Uterus (tissue), 4 donors: ENCODE measurements at places on chromosomes 1 and 21. TPM values are rescaled to one million over a fixed set of nuclear protein-coding genes. Genes with fewer than 3 reads are reported as not detected.

DNA sequence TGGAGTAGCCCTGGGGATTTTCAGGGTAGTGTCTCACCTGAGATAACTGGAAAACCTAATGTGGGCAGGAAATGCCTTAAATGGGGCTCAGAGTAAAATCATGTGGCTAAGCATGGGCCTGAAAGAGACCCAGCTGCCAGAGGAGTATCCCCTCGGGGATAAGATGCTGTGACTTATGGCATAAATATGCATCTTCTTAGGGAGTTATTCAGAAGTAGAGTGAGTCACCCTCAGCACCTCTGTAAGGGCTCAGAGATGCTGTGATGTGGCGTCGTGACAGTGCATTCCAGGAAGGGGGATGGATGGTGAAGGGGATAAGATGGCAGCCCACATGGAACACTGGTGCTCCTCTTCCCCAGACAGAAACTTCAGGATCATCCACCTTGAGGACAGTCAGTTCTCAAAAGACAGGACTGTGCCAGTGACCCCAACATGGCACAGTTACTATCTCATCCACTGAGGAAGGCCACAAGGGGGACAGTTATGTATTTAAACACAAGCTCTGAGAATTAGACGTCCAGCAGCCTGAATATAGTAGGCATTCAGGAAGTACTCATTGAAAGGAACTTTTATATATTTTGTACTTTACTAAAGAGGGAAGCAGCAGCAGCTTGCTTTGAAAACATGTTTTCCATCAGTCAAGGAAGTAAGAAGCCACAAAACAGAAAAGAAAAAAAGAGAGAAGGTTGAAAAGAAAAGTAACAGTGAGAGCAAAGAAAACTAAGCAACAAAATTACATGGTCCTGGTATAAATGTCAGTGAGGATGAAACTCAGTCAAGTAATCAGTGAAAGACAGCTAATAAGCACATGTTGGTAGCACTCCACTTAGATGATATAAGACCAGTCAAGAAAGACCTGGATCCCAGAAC, 8.3 kb downstream of the IL24 start:
- no peak overlapping the region for H3K27ac ChIP-seq
- H3K4me3 ChIP-seq, result no peak overlapping the region
- H3K36me3 ChIP-seq, result no peaks in the 10 kb centered on the region
- H3K4me1 ChIP-seq, result peaks cover 7% of the 10 kb centered on the region
- DNase-seq, result no peak

DNA sequence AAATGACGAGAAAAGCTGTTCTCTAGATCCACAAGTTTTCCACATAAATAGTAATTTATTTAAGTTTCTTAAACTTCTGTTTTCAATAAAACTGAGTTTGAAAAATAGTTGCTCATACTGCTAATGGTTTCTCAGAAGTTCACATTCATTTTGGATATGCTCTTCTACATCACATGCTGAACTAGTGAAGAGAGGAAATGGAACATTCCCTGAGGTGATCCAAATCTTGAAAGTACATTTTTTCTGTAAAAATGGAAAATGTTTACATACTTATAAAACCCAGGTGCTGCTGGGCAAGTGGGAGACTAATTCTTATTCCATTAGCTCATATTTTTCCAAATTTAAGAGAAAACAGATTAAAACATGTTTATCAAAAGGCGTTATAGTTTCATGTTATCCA, 111.7 kb downstream of the ADGRL4 start:
- no peaks in the 10 kb centered on the region for H3K27me3 ChIP-seq
- DNase-seq, result no peak
- H3K4me1 ChIP-seq, result no peaks in the 10 kb centered on the region
- H3K27ac ChIP-seq, result no peak overlapping the region

GRCh38 chr1:19387045-19387467, 74.9 kb downstream of the SLC66A1 start:
- no peaks in the 10 kb centered on the region for H3K36me3 ChIP-seq
- H3K27ac ChIP-seq, result peak overlapping the region; percentile 81
- H3K4me3 ChIP-seq, result no peak overlapping the region
- no peaks in the 10 kb centered on the region for H3K27me3 ChIP-seq
- peaks cover 36% of the 10 kb centered on the region for H3K4me1 ChIP-seq

GRCh38 chr1:234781241-234782065, 171.5 kb upstream of the IRF2BP2 start:
- H3K4me3 ChIP-seq, result no peak overlapping the region
- H3K4me1 ChIP-seq, result no peaks in the 10 kb centered on the region
- no peaks in the 10 kb centered on the region for H3K36me3 ChIP-seq
- DNase-seq, result no peak
- no peak overlapping the region for H3K27ac ChIP-seq

- H3K36me3 ChIP-seq, result no peaks in the 10 kb centered on the region
- no peak overlapping the region for H3K4me3 ChIP-seq
- no peak overlapping the region for H3K27ac ChIP-seq
- DNase-seq, result no peak
- no peaks in the 10 kb centered on the region for H3K27me3 ChIP-seq
- no peaks in the 10 kb centered on the region for H3K4me1 ChIP-seq
Observed at GRCh38 chr1:187987236-187987776, 1158.6 kb downstream of the PLA2G4A start.

- H3K4me3 ChIP-seq, result no peak overlapping the region
- no peaks in the 10 kb centered on the region for H3K27me3 ChIP-seq
- DNase-seq, result no peak
Observed at GRCh38 chr1:201459775-201460174, 9.2 kb downstream of the PHLDA3 start.

DNA sequence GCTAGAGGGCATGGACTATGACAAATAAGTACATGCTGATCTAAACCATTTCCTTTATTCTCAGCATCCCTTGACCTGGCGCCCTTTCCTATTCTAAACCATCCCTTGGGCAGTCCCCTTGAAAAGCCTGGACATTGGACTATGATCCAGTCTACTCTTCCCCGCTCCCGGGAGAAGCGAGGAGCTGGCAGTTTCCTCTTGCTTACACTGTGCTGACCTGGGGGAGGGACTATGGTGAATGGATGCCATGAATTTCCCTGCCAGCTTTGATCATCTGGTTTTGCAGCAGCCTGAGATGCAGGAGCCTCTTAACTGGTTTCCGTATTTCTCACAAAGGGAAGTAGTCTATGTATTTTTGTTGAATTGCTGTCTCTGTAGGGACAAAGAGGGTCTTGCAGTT, 121.7 kb downstream of the KIF26B start:
- H3K4me1 ChIP-seq, result no peaks in the 10 kb centered on the region
- no peaks in the 10 kb centered on the region for H3K36me3 ChIP-seq
- no peak overlapping the region for H3K27ac ChIP-seq
- no peaks in the 10 kb centered on the region for H3K27me3 ChIP-seq
- DNase-seq, result no peak

MARK1 gene
- 8.6 TPM for total RNA-seq

ADCY10 gene
- total RNA-seq, result 0.48 TPM

DNA sequence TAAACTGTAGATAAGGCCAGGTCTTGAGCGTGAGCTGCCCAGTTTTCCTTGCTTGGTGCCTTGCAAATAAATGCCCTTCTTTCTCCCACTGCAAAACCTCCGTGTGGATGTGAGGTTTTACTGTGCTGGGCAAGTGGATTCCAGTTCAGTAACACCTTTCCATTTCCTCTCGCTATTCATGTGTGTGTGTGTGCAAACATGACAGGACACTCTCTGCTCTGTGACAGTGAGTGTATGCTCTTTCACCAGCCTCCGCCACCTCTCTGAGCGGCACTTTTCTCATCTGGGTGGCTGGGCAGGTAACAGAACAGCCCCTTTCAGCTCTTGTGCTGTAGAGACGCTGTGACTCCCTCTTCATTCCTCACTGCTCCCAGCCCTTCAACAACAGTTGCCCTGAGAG, 23.9 kb downstream of the CNIH3 start:
- H3K27me3 ChIP-seq, result no peaks in the 10 kb centered on the region
- no peaks in the 10 kb centered on the region for H3K36me3 ChIP-seq
- H3K27ac ChIP-seq, result no peak overlapping the region
- DNase-seq, result no peak
- no peak overlapping the region for H3K4me3 ChIP-seq
- H3K4me1 ChIP-seq, result no peaks in the 10 kb centered on the region

- DNase-seq, result no peak
- no peaks in the 10 kb centered on the region for H3K36me3 ChIP-seq
- H3K27me3 ChIP-seq, result no peaks in the 10 kb centered on the region
- no peak overlapping the region for H3K4me3 ChIP-seq
Observed at GRCh38 chr1:55138823-55139222, 76.3 kb downstream of the USP24 start.

DNA sequence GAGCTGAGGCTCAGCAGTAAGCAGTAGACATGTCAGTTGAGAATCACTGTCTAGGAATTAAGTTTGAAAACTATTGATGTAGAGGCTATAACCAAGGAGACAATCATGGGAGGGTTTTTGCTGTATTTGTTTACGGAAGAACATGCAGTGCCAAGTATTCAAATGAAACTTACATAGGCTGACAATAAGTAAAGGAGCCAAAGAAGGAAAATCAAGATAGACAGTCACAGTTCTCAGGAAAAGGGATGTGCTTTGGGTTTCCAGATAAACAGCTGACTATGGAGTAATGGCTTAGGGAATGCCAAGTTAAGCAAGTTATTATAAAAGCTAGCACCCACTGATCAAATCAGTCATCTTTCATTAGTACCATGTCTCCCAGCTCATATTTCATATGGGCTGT, 21.5 kb downstream of the GNG12 start:
- DNase-seq, result no peak
- H3K36me3 ChIP-seq, result no peaks in the 10 kb centered on the region
- no peak overlapping the region for H3K27ac ChIP-seq
- no peak overlapping the region for H3K4me3 ChIP-seq
- H3K4me1 ChIP-seq, result peaks cover 14% of the 10 kb centered on the region
- no peaks in the 10 kb centered on the region for H3K27me3 ChIP-seq

DNA sequence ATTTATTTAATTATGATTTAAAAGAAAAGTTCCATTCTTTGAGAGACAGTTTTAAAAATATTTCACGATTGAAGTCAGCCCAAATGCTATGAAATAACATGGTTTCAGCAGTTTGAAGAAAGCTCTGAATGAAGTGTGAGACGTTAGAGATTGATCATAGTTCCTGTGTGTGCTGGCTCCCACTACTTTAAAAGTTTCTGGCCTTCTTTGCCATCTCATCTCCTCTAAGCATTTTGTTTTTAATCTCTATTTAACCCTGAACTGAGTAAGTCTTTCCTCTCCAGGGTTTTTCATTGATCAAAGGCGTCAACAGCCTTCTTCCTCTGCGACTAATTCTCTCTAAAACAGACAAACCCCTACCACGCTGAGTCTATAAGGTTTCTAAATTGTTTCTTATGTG, 225.3 kb upstream of the B3GALT2 start:
- H3K27ac ChIP-seq, result no peak overlapping the region
- H3K4me3 ChIP-seq, result no peak overlapping the region
- no peak for DNase-seq
- H3K36me3 ChIP-seq, result no peaks in the 10 kb centered on the region
- H3K4me1 ChIP-seq, result peaks cover 3% of the 10 kb centered on the region
- H3K27me3 ChIP-seq, result no peaks in the 10 kb centered on the region

DNA sequence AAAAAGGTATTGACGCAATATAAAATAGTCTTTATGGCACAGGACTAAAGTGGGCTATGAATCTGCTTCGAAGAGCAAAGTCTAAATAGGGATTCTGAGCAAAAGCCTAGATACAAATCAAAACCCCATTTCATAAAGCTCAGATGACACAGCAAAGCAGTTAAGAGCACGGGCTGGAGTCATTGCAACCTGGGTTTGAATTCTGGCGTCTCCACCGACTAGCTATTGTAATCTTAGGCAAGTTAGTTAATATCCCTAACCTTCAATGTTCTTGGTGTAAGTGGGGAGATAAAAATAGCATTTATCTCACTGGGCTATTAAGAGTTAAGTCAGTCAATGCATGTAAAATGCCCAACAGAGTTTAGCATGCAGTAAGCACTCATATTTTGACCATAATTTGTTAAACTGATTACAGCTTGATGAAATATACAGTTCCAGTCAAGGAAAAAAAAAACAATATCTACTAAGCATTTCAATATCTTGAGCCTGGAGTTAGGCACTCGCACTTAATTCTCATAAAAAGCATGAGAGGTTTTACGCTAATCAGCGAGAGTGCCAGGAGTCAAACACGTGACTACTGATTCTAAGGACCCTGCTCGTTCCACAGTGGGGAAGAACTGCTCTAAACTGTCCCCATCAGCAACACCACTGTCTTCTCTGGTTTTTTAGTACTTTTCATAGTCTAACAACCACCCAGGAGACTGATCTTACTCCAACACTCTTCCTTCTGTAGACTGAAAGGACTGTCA, 75.5 kb downstream of the JAK1 start:
- H3K27ac ChIP-seq, result no peak overlapping the region
- no peak for DNase-seq
- H3K4me1 ChIP-seq, result peaks cover 4% of the 10 kb centered on the region
- H3K27me3 ChIP-seq, result no peaks in the 10 kb centered on the region

TMEM82 gene
- not detected for total RNA-seq

GRCh38 chr1:63955370-63956145, 181.7 kb downstream of the ROR1 start:
- DNase-seq, result no peak
- no peaks in the 10 kb centered on the region for H3K27me3 ChIP-seq
- H3K4me1 ChIP-seq, result no peaks in the 10 kb centered on the region
- H3K27ac ChIP-seq, result peak overlapping the region; percentile 34

C1orf35 gene
- 18.6 TPM for total RNA-seq
